ENCODE measurements at places on chromosomes 3 and 15.

- DNase-seq, result no peak
Observed at GRCh38 chr3:150793641-150794040, 30.7 kb upstream of the SIAH2 start.

DNA sequence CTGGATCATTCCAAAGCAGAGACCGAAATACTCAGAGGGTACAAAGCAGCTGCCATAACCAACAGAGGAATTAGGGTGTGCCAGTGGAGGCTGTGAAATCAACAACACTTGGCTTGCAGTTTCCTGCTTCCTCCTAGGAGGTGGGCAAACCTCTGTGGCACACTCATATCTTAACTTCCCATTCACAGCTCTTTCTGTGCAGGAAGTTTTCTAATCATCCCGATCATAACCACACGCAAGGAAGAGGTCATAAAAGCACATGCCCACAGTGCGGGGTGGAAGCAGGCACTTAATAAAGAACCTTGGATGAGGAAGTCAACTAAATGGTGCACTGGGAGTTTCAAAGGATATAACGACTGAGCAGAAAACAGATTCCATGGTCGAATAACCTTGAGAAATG lies 5.1 kb downstream of the SCAMP2 start:
- DNase-seq, result no peak

DNA sequence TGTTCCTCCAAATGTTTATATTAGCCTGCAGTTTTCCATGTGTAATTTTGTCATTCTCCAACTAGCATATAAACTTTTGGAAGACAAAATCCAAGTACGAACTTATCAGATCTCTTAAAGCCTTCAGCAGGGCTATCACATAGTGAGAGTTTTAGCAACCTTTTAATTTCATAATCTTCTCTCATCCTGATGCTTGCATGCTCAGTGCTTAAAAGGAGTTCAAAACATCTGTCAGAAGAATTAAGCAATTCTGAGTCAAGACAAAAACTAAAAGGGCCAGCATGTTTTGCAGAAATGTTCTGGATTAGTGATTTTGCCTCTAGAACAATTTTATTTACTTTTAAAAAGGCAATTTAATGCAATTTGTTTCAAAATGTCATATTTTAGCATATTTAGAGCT lies 73.4 kb upstream of the SLC2A2 start:
- DNase-seq, result no peak

DNA sequence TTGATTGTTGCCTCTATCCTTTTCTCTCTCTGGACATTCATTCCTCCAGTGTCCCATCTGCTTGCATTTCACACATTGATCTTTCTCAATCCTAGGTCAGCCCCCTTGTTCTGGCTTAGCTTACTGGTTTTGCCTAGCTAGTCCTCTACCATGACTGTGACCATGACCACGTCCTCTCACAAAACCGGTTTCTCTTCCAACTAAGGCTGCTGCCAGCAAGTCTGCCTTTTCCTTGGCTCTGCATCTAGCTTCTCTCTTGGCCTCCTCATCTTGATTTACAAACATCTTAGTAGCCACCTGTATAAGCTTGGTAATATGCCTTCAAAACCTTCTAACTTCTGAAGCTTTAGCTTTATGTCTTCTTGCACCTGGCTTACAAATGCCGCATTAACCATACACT lies 167.2 kb downstream of the STXBP5L start:
- DNase-seq, result no peak

- no peak for DNase-seq
Observed at GRCh38 chr3:33441225-33441976, 1.2 kb upstream of the UBP1 start.

Measured in central memory CD4-positive, alpha-beta T cell (primary cell).